ENCODE measurements at places on chromosomes 2 and 18.

DNA sequence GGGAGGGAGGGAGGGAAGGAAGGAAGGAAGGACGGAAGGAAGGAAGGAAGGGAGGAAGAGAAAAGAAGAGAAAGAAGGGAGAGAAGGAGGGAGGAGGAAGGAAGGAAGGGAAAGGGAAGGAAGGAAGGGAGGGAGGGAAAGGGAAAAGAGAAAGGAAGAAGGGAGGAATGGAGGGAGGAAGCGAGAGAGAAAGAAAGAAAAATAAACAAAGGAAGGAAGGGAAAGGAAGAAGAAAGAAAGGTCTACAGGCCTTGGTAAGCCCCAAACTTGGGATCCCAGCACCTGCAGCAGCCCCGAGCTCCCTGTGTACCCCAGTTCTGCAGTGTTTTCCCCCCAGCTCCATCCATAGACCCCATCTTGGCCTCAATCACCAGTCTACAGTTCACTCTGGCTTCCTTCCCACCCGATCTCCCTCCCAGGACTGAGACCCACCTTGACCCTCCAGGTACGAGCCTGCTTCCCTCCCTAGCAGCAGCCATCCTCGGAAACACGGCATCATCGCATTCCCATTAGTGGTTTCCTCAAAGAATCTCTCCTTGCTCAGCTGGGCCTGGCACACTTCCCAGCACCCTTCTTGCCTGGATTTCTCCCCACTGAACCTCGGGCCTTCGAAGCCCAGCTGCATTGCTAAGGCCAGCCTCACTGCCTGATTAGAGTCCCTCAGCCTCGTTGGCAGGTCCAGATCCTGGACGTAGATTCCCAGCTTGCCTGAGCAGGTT is 46.1 kb upstream of the SH3BP4 start:
- peak; percentile 79 for DNase-seq

GRCh38 chr18:32867936-32868335 is 95.1 kb upstream of the KLHL14 start:
- DNase-seq = no peak

- no peak for DNase-seq
Measured at GRCh38 chr18:24674605-24675004, 214.2 kb downstream of the HRH4 start.

DNA sequence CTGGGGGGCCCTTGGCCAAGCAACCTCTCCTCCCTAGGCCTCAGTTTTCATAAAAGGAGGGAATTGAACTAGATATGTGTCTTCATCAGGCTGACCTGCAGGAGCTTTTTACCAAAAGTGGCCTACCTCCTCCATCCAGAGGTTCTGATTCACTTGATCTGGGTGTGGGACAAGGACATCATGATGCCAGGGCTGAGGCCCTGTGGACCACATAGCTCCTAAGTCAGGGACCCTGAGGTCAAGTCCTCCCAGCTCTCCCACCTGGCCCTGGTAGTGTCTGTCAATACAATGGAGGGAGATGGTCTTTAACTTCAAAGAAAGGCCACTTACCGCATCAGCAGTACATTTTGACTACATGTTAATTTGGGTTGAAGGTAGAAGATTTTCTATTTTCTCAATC is 10.4 kb downstream of the IL1RN start:
- DNase-seq = no peak

DNA sequence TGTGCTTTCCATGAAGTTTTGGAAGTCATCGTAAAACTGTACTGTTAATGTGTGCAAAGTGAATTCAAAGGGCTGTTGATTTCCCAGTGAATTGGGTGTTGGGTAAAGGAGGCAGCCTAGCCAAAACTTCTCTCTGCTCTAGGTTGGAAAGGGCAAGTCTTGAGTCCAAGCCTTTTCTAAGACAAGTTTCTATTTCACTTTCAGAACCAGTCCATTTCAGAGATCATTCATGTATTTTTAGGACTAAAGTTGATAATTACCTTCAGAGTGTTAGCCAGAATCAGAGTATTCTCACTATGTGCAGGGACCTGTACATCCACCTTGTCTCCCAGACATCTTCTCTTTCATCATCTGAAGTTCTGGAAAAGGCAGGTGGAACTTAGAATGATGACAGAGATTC is 636.1 kb upstream of the KLHL29 start:
- no peak for DNase-seq

GRCh38 chr2:8481463-8482009 is 200.3 kb upstream of the ID2 start:
- DNase-seq = no peak

DNA sequence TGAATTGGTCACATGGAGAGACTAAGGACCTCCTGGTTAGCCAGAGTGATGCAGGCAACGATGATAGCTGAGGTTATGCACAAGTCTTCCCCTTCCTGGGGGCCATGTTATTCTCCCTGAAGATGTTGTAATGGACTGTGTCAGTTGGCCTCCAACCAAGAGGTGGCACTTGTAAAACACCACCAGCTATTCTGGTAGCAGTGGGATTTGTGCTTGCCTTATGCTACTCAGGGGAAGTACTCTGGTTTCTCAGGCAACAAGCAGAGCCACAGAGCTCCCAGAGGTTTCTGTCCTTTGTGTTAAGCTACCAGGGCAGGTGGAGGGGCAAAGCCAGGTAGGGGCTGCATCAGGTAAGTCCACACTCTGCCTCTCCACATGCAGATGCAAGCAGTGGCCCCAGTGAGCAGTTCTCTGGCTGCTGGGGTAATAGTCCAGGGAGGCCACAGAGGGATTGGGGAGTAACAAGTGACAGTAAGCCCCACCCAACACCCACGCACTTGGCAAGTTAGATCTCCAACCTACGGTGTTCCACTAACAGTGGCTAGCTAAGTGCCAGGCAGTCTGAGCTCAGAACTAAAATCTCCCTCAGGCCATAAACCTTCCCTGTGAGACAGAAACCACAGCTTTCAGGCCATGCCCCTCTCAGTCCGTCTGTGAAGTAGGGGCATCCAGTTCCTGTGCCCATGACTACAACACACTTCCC is 99.7 kb downstream of the RND3 start:
- peak; percentile 16 for DNase-seq

- DNase-seq = no peak
Measured at GRCh38 chr2:3241971-3242746, 135.5 kb downstream of the EIPR1 start.

DNA sequence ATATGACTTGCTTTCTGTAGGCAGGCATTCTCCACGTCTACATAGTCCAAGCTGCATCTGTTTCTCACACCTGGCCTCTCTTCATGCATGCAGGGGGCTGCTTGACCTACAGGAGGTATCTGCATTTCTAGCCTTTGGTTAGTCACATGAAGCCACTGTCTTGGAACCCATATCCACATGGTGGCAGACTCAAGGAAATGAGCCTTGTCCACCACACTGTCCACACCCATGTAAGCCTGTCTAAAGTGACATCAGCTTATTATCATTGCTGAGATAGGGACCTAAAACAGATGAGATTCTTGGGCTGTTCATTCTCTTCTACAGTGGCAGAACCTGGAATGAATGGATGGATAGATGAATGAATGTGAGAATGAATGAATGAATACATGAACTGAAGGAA is 160.4 kb downstream of the DOCK10 start:
- no peak for DNase-seq

DNA sequence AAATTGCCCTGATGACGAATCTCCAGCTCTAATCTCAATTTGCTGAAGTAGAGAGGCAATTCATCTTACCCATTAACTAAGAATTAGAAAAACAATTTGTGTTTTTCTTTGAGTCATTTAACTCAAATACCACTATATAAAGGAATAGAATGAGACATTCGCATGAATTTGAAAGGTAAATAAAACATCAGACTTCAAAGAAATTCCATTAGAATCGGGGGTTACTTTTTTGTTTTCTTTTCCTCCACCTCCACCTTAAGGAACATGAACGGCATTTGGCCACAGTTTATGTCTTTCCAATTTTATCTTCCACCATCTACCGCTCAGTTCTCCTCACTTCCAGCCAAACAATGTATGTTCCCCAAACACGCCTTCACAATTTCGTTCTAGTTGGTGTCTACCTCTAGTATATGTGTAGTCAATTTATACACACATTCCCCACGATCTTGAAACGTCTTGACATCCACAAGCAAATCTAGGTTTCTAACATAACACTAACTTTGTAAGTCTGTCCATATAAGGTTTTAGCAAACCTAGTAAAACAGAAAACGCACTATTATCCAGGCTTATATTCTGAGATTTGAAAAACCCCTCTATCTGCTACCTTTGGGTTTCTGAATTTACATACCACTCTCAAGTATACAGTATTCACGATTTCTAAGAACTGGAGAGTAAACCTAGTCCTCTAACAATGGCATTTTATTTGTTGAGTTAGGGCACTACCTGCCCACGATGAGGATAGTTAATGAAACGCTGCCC is 1.2 kb upstream of the SMCHD1 start:
- DNase-seq = peak; percentile 32

DNA sequence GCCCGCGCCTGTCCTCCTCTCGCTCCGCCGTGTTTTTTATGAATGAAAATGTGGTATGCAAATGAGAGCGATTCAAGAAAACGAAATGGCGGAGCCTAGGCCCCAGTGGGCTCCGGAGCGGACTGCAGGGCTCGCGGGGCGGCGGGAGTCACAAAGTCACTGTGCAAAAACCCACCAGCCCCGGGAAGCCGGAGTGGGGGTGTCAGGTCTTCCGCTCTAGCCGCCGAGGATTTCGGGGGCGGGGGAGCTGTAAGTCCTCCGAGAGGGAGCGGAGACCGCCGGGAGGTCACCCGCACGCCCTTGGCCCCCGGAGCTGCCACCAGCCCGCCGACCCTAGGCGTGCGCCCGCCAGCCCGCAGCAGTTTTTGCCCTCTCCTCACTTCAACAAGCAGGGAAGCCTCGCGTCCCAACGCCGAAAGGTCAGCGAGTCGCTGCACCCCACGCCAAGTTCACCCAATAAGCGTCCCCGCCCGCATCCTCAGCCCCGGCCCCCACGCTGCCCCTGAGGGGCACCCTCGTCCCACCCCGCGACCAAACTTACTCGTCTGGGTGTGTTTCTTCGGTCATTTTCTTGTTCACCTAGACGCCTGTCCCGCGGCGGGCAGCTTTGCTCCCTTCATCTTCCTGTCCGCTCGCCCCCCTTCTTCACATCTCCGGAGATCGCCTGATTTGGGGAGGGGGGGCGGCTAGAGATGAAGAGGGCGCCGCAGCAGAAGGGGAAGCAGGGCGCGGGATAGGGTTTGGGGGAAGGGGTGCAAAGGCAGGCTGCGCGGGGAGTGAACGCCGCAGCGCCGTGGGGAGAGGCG is 775 bp downstream of the SPRED2 start:
- DNase-seq = no peak

GRCh38 chr2:241460631-241461030 is 47.8 kb downstream of the STK25 start:
- DNase-seq = no peak

GRCh38 chr2:100178085-100178788 is 35.8 kb upstream of the AFF3 start:
- peak; percentile 46 for DNase-seq

GRCh38 chr18:67134911-67135310 is 381.6 kb downstream of the DSEL start:
- DNase-seq = no peak

GRCh38 chr2:222024932-222025880 is 273.6 kb downstream of the PAX3 start:
- peak; percentile 35 for DNase-seq

DNA sequence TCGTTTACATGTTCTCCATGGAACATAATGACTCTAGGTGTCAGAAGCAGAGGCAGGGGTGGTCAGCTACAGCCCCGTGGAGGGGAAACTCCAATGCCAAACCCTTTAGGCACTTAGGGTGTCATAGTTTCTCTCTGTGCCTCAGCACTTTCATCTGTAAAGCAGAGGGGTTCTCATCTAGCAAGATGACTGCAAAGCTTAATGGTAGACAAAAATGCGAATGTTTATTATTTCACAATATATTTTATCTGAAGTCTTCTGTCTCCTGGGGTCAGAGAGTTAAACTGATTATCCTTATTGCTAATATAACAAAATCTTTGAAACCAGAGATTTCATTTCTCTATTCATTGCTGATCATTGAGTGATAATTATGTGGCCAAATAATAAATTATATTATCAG is 522.5 kb downstream of the TSN start:
- DNase-seq = no peak

DNA sequence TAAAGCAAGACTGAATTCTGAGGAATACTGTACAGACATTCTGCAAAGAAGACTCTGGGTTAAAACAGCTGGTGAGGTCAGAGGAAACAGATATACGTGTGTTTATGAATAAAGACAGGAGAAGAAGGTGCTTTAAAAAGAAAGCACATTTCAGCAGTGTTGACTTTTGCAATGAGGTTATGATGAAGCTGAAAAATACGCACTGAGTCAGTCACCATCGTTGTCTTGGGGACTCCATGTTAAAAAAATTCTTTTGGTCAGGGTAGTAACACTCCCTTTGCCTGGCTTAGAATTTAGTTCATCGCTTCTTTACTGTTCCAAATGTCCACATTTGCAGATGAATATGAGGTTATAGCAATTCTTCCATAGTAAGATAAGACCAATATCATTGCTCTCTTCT is 1049.0 kb downstream of the TSN start:
- no peak for DNase-seq

DNA sequence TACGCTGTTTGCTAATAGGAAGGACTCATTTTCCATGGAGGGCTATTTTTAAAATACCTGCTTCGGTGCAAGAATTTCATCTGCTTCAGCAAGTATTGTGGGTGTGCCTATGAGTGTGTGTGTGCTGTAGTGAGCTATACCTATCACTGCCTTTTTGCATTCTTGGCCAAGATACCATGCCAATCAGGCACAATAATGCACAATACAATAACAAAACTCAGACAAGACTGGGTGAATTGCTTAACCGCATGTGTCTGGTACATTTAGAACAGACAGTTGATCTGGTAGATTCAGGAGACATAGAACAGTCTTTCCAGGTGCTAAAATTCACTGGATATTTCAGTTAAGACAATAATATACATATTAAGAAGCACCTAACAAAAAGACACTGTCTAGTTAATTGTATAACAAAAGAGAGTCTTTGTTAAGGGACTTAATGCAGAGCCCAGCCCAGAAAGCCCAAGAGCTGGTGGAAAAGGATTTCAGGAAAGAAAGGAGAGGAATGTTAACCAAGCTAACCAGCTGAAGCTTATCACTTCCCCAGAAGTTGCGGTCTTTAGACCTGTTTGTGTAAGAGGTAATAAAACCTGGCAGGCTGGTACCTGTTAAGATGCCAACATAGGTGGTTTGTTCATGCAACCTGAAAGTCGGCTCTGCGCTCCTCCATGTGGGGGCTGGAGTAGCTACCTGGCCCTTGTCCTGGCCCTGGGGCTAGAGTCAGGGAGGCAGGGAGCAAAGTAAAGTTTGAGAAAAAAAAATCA is 153.3 kb upstream of the RBMS1 start:
- no peak for DNase-seq

DNA sequence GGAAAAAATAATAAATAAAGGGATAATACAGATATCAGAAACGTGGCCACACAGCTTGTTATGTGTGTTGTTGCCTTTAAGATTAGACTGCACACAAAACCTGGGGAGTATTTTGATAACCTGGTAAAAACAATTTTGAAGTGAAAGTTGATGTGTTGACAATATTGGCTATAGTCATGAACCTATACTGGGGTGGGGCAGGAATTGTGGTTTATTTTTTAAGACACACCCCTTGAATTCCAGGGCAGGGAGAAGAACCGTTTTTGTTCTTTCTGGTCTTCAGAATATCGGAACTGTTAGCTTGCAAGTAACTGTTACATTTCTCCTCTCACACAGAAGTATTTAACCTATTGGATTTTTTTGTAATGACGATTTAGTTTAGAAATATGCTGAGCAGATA is 80.4 kb downstream of the LIMS1 start:
- no peak for DNase-seq

GRCh38 chr2:80030135-80030534 is 274.4 kb downstream of the LRRTM1 start:
- no peak for DNase-seq

GRCh38 chr18:39660141-39660540 is 2094.5 kb upstream of the CELF4 start:
- peak; percentile 49 for DNase-seq

GRCh38 chr2:76679025-76679396 is 843.2 kb downstream of the LRRTM4 start:
- no peak for DNase-seq

Data from astrocyte (in vitro differentiated cells and primary cell).